ENCODE measurements at places on chromosomes 7 and 10.

DNA sequence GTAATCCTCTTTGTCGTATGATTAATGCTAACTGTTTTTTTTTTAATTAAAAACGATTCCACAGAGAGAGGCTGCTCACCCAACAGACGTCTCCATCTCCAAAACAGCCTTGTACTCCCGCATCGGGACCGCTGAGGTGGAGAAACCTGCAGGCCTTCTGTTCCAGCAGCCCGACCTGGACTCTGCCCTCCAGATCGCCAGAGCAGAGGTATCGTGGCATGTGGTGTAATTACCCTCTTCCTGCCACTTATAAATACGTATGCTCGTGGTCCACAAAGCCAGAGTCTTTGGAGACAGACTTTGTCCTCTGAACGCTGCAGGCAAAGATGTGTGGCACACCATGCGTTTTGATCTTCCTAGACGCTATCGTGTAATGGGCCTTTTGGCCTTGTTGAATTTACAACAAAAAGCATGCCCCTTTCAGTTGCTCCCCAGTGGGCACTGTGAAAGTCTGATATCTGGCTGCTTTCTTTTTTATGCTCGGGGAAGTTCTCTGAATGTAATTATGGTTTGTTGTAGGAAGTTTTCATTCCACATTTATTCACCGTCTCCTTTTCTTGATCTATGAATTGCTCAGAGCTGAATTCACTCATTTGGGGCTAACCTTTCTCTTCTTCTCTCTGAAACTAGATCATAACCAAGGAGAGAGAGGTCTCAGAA, 33.6 kb upstream of the BTBD16 start:
- DNase-seq, result no peak

DNA sequence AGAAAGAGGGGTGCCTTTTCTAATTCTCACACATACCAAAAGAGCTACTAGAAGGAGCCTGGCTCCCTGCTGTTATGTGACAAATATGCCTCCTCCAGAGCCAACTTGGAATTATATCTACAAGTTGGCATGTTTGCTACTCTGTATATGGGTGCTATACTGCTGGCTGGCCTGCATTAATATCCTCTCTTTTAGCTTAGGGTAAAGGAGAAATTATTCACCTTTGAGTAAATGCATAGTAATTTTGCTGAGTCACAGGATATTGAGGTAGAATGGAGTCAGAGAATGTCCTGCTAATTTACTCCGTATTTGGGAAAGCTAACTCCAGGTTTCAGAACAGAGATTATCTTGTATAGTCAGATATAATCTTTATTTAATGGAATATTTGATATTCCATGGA, 24.2 kb upstream of the LIPN start:
- no peak for DNase-seq

- DNase-seq, result peak; percentile 74
These were observed 115.9 kb upstream of the EEPD1 start for GRCh38 chr7:36037121-36037662.

DNA sequence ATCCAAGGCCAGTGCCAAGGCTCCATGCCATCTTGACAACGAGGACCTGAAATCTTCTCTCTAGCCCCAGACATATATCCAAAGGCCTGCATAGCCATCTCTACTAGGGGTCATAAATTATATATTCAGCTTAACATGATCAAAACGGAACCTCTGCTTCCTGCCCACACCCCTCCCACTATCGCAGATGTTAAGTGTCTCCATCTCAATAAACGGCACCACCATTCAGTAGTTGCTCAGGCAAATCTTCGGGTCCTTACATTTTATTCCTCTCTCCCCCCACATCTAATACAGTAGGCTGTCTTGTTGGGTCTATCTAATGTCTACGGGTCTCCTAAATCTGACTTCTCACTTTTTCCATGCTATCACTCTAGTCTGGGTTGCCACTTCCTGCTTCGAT, 201.1 kb upstream of the PLXNA4 start:
- no peak for DNase-seq

- DNase-seq, result no peak
These were observed 98.2 kb downstream of the ANLN start for GRCh38 chr7:36487756-36488336.

DNA sequence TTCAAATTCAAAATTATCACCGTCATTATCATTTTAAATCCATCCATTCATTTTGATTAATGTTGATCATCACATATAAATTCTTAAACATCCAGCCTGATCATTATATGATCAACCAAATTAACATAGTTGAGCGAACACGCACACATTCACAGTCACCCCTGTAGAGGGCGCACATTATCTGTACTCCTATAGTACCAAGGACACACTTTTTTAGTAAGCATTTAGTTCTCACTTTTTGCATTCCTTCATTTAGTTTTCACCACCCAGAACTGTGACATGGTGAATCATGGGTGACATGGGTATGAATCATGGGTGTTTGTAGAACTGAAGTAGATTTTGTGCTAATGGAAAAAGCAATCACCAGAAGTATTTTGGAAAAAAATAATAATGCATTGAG, 26.0 kb upstream of the ZNF735 start:
- no peak for DNase-seq

GRCh38 chr7:121180436-121181063, 148.2 kb upstream of the WNT16 start:
- DNase-seq, result no peak

GRCh38 chr10:113390896-113391295, 162.0 kb upstream of the HABP2 start:
- no peak for DNase-seq

- no peak for DNase-seq
These were observed 657.2 kb upstream of the GALNT17 start for GRCh38 chr7:70474639-70475234.

DNA sequence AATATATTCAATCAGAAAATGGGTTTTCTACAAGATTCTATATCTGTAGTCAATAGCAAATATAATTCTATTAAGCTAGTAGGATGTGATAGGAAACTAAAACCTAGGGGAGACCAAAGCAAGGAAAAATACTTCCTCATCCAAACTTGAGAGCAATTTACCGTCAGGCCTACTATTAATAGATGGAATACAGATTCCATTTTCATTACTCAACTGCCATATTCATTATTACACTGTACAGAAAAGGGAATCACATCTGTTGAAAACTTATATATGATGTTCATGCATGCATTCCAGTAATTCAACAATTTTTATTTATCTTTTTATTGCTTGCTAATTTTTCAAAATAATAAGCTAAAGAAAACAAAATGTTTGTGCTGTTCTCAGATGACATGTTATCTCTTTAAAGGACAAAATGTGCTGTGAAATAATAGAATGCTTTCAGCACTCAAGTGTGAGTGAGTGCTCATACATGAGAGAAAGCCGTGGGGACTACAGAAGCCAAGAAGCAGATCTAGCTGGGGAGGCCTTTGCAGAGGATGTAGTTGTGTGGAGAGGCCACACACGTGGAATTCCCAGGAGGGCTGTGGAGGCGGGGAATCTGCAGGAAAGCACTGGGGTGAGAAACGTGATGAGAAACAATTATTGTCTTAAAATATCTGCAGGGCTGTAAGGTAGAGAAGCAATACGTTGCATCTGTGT, 110.0 kb downstream of the EGFR start:
- DNase-seq, result no peak

GRCh38 chr7:131859147-131859821, 302.9 kb upstream of the PODXL start:
- DNase-seq, result peak; percentile 21

- DNase-seq, result peak; percentile 57
These were observed 1.0 kb upstream of the FAM20C start for GRCh38 chr7:191105-191980.

DNA sequence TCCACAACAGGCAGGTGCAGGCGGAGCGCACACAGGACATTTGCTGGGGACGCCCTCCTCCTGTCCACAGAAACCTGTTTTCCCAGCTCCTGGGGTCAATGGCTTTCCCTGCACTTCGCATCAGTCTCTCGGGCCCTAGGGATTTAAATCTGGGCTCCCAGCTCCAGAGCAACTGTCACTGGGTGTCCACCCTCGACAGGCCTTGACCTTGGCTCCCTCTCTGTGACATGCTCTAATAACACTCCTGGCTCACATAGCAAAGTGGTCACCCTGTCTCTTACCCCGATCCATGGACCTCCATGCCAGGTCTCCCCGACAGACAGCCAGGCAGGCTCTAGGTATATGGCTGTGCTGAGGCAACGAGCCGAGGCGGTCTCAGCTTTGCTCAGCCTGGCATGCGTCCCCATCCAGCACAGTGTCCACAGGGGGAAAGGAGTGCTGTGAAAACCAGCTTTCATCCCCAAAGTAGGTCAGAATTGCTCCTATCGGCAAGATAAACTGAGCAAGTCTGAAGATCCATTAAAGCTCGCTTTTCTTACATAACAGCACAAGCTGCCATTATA, 195.6 kb downstream of the TNS3 start:
- no peak for DNase-seq

- DNase-seq, result no peak
These were observed 30.6 kb upstream of the TUBB8 start for GRCh38 chr10:79532-80215.

GRCh38 chr10:106935978-106936451, 228.5 kb downstream of the SORCS1 start:
- DNase-seq, result no peak

GRCh38 chr7:136039577-136040345, 62.6 kb upstream of the MTPN start:
- DNase-seq, result no peak

GRCh38 chr10:98694014-98694413, 247.3 kb upstream of the HPS1 start:
- no peak for DNase-seq

GRCh38 chr10:107631876-107632275, 467.4 kb upstream of the SORCS1 start:
- DNase-seq, result no peak

- no peak for DNase-seq
These were observed 705.5 kb downstream of the LRMDA start for GRCh38 chr10:76136961-76137360.

DNA sequence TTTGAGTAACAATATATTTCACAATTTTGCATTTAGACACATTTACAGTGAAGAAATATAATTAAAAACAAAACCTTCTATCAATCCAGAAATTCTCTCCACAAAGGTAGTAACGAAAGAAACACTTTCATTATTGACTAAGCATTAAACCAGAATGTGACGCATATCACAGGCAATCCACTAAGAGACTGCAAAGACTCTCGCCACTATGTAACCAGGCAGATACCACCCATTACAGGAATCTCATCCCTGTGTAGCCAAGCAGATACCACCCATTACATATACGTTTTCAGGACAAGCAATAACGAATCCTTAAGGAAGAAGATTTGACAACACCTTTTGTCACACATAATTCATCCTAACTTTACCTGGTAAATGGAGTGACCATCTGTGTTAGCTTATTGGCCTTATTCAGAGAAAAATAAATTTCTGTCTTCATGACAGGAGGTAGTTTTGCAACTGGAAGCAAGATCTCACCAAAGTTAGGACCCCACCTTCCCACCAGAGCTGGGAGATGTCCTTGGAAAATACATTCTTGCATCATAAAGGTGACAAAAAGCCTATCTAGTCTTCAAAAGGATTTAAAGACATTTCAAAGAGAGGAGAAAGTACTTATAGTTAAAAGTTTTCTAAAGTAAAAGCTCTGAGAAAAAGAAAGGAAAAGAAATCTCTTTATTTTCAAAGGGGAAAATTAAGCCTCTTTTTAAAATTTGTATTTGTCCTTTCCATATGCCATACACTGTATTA, 30.8 kb downstream of the LRRC17 start:
- DNase-seq, result no peak

DNA sequence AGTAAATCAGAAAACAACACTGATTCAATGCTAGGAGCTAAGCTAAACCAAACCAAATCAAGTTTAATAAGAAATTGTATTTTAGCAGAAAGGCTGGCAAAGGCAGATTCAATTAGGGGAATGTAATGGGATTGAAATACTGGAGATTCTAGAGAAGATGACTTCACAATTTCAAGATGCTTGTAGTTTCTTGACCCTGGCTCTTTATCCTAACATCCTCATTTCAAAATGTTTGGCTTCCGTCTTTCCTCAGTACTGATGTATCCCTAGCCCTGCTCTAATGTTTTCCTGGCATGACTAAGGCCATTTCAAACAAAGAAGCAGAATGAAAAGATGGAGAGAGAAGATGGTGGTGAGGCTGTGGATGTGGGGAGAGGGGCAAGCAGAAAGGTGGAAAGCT, 2.7 kb upstream of the JCAD start:
- peak; percentile 95 for DNase-seq

DNA sequence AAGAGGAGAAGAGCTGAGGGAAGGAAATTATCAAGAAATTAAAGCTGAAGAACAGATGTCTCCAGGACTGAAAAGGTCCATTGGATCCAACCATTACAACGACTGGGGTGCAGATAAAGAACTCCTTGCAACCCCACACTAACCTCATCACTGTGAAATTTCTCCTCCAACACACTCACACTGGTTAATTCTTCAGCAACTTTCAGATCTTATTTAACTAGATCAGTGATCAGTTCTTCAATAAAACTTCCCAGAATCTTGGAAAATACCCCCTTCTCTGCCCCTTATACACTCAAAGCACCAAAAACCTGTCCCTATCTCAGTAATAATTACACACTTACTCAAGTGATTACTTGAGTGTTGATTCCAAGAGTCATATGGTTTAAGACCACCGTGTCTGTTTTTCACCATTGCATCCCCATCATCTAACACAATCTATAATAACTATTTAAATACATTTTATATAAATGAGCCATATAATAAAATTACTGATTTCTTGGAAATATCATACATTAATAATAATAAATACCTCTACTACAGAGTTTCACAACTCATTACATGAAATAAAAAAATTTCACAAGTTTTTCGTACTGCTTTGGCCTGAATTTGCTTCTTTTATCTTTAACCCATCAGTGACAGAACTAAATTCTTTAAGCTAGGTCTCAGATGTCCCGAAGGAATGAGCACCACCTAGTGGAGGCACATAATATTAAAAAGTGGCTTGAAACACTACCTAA, 123.7 kb downstream of the MPP7 start:
- peak; percentile 17 for DNase-seq

GRCh38 chr7:20440472-20441105, 109.9 kb downstream of the ITGB8 start:
- DNase-seq, result no peak

DNA sequence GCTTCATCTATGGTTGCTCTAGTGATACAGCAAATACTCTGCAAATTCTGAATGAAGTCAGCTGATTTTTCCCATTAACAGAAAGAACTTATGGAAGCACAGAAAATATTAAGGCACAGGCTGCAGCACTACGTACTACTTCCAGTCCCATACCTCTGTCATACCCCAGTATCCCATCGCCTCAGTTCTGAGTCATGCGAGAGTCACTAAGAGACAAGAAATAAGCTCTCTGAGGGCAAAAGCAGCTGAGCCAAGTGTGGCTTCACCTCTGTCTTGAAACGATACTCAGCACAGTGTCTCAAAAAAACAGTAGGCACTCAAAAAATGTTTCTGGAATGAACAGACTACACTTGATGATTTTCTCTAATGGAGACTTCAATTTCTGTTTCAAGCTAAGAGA, 48.2 kb downstream of the EZH2 start:
- DNase-seq, result no peak

DNA sequence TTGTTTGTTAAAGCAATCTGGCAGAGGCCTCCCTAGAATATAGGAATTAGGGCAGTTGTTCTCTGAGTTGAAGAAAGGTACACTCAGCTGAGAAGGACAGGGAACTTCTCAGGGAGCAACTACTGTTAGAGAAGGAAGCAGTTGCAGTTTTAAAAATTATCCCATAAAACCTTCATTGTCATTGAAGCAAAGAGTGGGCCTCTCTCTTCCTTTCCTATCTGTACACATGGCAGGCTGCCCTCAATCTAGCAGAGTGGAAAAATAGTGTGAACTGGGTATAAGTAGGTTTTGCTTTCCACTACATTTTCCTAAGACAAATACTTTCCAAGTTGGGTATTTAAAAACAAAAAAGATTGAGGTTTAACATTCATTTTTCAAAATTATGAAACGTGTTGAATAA, 236.7 kb upstream of the KLF14 start:
- no peak for DNase-seq
